ENCODE measurements at places on chromosomes 5 and 9.

DNA sequence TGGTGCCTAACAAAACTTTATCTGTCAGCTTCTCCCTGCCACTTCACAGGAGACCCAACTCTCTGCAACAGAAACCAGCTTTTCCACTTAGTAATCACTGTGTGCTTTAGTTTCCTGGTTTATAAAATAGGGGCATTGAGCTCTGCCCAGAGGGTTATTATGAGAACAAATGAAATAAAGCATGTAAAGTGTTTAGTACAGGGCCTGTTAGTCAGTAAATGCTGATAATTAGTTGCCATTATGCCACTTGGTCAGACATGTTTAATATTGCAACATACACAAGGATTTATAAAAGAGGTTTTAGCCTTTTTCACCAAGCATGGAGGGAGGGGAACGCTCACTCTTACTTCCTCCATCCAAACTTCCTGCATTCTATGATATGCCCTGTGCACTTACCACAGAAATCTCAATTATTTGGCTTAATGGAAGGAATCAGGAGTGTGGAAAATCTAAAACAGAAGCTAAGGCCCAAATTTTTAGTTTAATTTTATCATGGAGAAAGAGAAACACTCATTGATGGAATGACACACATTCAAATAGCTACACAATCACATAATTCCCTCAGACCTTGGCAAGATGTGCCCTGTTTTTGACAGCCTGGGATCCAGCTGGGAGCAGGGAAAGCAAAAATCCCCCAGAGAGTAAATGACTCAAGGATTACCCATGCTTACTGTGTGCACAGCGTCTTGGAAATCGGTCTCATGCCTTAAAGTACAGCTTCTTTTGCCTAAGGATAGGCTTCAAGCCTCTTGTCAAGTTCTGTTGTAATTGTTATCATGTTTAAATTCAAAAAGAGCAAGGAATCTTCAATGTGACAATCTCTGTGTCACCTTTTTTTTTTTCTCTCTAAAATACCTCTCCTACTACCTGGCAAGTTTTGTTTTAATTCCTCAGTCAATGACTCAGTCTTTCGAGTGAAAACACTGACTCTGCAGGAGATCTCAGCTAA, 34.0 kb downstream of the ZNF474 start:
- no peak for DNase-seq

DNA sequence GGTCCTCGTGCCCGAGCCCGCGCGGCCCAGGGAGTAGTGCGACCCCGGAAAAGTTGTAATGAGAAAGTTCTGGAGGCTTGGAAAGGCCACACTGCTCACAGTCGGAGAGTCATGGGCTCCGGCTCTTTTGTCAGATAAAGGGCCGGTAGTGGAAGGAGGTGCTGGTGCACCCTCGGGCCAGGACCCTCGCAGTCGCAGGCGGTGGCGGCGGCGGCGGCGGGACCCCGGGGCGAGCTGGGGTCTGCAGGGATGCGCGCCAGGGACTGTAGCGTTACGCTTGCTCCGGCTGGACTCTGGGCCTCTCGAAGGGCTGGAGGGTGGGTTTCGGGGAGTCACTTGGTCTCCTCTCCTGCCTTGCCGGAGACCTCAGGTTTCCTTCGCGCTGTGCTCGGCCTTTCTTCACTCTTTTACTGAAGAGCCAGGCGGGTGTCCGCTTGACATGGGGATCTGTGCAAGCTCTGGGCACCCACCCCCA, 1.5 kb downstream of the RORB start:
- DNase-seq: no peak

DNA sequence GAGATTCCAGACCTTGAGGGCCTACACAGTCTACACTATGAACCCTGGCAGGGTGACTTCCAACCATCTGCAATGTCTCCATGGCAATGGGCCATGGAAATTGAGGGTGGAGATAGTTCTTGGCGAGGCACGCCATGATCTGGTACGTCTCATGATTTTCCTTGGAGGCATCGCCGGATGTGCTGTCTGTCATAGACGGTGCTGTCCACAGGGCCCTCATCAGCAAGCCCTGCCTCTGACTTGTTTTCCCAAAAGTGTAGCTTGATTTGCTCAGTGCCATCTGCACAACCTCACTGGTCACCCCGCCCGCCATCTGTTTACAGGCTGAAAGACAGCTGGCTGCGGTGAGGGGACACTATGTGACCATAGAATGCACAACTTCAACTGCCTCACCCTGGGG, 73.5 kb downstream of the BOD1 start:
- DNase-seq: no peak

GRCh38 chr5:154220625-154221024, 30.1 kb downstream of the GALNT10 start:
- no peak for DNase-seq

DNA sequence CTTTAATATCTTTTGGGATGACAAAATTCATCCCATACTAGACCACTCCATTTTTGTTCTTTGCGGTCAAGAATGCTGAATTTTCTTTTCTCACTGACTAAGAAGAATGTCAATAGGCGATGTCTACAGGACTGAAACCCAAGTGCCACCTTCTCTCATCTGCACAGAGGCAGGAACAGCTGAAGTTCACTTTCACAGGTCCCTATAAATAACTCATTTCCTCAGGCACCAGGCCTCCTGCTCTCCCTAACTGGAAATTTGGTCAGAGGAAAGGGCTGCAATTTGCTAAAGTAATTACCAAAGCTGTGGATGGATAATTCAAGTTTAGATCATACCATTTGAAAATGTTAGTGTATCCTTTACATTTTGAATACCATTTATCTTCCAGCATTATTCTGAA, 142.9 kb downstream of the DIRAS2 start:
- DNase-seq: no peak

GRCh38 chr5:149870232-149870631, 74.4 kb downstream of the PDE6A start:
- DNase-seq: no peak

DNA sequence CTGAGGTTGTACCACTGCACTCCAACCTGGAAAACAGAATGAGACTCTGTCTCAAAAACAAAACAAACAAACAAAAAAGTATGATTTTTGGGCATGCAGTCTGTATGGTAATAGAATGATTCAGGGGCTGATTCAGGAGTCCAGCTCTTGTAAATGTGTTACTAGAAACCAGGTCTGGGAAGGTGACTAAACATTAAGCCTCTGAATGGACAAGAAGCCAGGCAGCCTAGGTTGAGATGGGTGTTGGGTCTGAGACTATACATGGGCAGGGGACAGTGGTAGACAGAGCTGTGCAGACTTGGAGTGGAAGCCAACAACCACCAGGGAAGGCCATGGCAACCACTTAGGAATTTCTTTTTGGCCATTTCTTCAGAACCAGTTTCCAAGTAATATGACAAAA, 64.9 kb upstream of the TLE1 start:
- no peak for DNase-seq

- DNase-seq: no peak
Observed at GRCh38 chr9:89821081-89821480, 216.3 kb downstream of the GADD45G start.

- DNase-seq: no peak
Observed at GRCh38 chr5:57750891-57751290, 268.3 kb upstream of the ACTBL2 start.

Measured in stimulated activated CD4-positive, alpha-beta T cell treated with anti-CD3 and anti-CD28 coated beads, Interleukin-4, amount 100 ng/mL, for 24 hours (primary cell).